ENCODE measurements at places on chromosomes 7 and 10. TPM values are rescaled to one million over a fixed set of nuclear protein-coding genes. Genes with fewer than 3 reads are reported as not detected.

- no peak for DNase-seq
Observed at GRCh38 chr10:20330246-20330645, 514.0 kb downstream of the PLXDC2 start.

DNA sequence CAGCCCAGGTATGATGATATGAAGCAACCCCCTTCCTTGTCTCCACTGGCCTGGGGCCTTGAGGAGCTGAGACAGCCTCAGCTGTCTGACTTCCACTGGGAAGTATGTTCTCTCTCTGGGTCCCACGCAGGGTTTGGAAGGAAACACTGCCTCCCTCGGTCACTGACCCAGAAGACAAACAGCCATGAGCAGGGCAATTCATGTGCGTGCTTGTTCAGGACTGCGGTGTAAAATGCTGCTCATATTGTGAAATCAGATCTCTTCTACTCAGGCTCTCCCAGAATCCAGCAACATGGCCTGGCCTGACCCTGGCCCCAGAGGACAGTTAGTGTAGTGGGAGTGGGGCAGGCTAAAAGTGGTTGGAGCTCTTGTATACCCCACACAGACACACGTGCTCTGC, 2.8 kb downstream of the CLCN1 start:
- DNase-seq: no peak

GRCh38 chr7:155842496-155843265, 30.4 kb upstream of the SHH start:
- DNase-seq: no peak

GRCh38 chr7:144873316-144873845, 37.5 kb upstream of the TPK1 start:
- DNase-seq: no peak

The CFAP70 gene
- 0.94 TPM for total RNA-seq

The PDZD7 gene
- 0.28 TPM for total RNA-seq

DNA sequence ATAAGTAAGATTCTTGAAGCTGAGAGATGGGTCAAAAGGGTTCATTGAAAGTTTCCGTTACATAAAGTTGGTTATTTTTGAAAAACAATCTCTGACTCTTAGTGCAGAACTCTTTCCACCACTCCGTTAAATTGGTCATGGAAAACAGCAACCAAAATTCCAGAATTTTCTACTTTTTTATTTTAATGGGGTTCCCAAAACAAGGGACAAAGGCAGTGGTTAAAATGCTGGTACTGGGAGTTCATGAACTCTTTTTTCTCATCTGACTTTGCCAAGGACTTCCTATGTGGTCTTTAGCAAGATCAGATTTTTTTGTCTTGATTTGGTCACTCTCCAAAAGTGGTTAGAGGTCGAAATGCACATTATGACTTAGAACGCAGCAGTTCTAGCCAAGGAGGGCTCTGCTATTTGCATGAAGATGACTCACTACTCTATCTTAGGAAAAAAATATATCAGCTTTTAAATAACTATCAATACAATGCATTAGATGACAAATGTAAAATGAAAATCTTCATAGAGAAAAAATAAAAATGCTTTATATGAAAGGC, 145.7 kb downstream of the REEP3 start:
- DNase-seq: no peak

DNA sequence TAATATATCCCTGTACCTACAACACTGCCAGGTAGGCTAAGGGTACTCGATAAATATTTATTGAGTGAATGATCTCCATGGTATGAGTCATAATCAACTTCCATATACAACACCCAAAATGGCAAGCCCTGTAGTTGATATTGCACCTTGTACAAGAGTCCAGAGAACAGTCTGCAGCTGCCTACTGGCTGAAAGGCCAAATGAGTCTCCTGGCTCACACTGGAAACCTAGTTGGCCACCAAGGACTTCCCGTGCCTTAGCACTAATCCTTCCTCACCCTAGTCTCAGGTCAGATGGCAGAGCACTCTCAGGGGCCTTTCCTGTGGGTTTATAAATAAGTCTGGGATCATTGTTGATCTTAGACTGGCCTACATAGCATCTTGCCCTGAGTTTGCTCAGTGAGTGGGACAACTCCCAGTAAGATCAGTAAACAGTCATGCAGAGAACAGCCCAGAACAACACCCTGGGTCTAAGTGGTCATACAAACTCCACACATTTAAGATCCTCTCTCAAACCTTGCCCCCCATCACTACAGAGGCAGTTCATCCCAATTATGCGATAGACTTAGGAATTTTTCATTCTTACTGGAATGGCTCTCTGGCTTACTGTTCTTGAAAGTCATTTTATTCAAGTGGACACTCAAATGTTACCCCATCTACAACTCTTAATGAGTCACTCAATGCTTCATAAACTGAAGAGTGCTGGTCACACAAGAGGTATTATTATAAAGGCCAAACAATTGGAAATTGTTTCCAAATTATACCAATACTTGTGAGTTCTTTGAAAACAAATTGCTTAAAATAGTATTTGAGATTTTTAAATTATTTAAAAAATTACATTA, 14.7 kb upstream of the SLC16A9 start:
- DNase-seq: peak; percentile 57

DNA sequence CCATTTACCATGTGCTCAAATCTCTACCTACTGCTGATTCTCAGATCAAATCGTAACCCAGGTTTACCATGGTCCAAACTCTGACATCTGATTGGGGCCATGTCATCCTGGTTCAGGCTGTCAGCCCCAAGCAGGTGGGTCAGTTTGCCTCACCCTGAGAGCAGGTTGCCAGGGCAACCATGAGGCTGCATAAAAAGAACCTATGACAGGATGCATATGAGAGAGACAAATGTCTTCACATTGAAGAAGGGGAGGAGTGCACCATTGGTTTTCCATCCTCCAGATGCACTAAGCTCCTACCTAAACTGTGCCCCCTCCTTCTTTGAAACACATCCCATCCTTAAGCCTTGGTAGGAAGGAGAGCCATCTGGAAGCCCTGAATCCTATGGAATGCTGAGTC, 10.2 kb downstream of the PRSS1 start:
- DNase-seq: no peak

GRCh38 chr10:26438534-26439341, 597 bp downstream of the APBB1IP start:
- DNase-seq: peak; percentile 64

DNA sequence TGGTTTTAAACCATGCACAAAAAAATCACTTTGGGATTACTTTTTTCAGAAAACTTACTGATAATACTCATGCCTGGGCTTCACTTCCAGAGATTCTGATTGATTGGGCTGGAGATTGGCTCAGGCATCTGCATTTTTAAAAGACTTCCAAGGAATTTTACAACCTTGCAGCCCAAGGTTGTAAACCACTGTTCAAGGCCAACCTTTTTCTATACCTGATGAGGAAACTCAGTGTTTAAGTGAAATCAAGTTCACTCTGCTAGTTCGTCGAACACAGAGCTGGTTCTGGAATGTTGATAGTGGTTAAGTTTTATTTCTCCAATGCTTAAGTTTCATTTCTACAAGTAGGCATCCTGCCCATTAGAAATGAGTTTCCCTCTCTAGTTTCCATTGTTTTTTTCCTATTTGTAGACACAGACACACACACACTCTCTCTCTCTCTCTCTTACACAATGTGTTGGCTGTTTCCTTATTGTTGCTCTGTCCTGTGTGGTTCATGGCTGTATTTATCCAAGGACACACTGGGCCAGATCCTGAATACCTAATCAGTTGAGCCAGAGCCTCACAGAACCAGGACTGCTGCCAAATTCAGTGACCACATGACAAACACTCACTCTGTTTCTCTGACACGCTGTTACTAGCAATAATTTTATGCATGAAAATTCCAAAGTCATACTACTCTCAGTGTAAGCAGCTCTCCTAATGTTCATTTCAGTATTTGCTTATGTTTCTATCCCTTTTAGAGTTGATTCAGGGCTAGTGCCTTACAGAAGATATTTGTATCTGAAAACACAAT, 3.7 kb upstream of the IFIT1B start:
- no peak for DNase-seq

The VWC2 gene
- 0.17 TPM for total RNA-seq

The SFTPA1 gene
- total RNA-seq: not detected

DNA sequence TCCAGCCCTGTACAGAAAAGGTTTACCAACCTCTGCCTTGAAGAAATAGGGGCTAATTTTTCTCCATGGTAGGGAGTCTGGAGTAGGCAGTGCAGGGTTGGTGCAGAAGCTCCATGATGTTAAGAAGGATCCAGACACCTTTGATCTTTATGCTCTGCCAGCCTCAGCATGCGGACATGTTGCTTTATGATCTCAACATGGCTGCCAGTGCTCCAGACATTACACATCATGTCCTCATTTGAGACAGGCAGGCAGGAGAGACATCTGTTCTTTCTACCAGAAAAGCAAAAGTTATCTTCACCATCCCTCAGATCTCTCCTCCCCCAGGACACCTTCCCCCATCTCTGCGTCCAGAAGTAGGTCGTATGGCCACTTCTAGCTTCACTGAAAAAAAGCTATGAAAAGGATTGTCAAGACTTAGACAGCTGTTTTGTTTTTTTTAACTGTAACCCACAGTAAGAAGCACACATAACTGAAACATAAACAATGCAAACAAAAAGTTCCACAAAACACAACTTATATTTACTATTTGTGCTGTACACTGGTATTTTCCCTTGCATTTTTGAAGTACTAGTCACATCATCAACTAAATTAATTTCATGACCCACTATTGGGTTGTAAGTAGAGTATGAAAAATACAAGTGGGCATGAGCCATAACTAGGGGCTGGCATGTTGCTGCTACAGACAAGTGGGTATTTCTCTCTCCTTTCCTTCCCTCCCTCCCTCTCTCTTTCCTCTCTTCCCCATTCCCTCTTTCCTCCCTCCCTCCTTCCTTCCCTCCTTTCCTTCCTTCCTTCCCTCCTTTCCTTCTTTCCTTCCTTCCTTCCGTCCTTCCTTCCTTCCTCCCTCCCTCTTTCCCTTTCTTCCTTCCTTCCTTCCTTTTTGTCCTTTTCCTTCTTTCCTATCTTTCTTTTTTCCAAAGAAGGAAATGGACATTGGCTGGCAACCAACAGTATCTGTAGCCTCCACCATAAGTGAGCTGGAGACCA, 2.6 kb upstream of the RASSF4 start:
- DNase-seq: no peak

DNA sequence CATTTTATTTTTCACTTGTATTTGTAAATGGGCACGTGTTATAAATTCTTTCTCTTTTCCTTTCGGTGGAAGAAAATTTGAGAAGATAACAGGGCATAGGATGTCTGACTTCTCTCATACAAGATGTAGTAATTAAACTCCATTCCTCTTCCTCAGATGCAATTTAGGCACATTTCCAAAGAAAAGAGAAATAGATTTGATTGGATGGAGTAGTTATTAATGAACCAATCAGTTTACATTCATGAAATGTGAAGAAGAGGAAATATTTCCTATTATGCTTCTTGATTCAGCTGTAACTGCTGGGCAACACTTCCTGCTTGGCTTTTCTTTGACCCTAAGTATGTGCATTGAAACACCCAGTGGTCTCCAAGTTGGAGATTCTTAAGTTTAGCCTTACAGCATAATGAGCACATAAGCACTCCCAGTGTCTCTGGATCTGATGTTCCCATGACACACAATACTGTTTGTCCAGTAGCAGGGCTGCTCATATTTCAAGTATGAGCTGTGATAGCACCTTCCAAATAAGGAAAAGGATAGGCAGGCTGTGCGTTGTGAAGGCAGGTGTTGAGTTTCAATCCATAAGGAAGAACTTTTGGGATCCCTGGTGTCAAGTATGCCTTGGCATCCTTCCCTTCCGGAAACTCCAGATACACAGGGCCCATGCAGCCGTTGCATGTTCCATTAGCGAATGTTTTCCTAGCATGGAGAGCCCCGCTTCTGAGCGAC, 33.4 kb upstream of the COBL start:
- DNase-seq: peak; percentile 82

DNA sequence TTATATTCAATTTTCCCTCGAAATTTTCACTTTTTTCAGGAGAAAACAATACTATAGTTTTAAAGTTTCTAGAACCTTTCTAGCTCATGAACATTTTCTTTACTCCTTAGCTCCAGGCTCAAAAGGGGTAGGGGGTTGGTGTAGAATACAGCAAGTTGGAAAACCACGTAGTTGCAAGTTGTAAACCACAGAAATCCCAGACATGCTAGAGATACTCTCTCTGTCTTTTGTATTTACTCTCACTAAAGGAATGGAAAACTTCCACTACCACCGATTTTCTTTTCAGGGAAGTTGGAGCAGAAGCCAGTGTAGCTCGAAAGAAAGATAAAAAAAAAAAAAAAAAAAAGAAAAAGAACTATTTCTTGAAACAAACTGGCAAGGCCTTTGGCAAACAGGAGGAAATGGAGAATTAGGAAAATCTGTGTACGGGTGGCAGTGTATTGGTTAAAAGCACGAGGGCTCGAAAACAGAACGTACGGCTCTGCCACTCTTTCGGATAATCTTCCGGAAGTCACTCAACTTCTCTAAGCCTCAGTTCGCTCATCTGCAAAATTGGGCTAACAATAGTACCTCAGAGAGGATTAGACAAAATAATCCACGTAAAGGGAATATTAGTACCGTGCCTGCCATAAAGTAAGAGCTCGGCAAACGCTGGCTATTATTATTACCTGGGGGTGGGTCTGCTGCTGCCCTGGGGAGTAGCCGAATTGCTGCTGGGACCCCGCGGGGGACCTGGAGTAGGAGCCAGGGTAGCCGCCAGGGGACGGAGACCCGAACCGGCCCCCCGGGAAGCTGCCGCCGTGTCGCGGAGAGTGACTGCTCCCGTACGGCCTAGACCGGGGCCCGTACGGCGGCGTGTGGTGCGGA, 628 bp downstream of the MPLKIP start:
- DNase-seq: no peak

The FAM25A gene
- total RNA-seq: not detected

The TCF7L2 gene
- 102 TPM for total RNA-seq

DNA sequence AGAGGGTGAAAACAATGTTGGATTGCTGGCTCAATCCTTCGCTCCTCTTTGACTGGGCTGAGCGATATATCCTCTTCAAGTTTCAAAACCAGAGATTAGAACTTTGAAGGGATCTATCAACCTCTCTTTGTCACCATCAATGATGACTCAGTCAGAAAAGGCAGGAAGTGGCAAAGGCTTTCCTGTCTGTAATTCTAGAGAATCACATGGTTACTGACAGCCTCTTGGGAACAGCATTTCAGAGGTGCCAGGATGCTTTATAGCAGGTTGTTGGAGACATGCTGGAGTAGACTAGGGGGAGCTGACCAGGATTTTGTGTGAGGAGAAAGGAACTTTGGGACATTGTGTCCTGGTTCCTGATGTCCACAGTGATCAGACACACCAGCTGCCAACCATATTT, 81.3 kb downstream of the PRKCQ start:
- DNase-seq: no peak

GRCh38 chr7:154598396-154598795, 404.5 kb downstream of the PAXIP1 start:
- DNase-seq: no peak

DNA sequence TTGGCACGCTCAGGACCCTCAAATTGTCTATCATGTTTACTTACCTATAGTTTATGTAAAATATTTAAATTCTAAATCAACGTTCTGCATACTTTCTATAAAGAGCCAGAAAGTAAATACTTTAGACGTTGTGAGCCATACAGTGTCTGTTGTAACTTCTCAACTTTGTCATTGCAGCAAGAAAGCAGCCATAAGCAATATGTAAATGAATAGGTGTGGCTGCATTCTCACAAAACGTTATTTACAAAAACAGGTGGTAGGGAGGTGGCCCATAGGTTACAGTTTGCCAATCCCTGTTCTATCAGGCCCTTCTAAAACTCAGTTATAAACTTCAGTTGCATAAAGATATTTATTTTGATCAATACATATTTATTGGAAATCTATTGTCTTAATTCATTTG, 12.1 kb upstream of the NPY start:
- DNase-seq: no peak

Measured in mucosa of descending colon (tissue), 3 donors.